ENCODE measurements at places on chromosomes 16 and 17.

GRCh38 chr17:50565402-50566350, 5.2 kb downstream of the CACNA1G start:
- no peak overlapping the region for H3K27ac ChIP-seq
- no peak overlapping the region for H3K4me3 ChIP-seq
- H3K4me1 ChIP-seq = peaks cover 24% of the 10 kb centered on the region
- H3K36me3 ChIP-seq = no peaks in the 10 kb centered on the region
- DNase-seq = no peak

- H3K36me3 ChIP-seq = no peaks in the 10 kb centered on the region
- no peak for DNase-seq
- no peak overlapping the region for H3K27ac ChIP-seq
- H3K4me1 ChIP-seq = no peaks in the 10 kb centered on the region
- no peak overlapping the region for H3K4me3 ChIP-seq
- no peaks in the 10 kb centered on the region for H3K27me3 ChIP-seq
Observed at GRCh38 chr17:37168731-37169353, 206.9 kb upstream of the C17orf78 start.

DNA sequence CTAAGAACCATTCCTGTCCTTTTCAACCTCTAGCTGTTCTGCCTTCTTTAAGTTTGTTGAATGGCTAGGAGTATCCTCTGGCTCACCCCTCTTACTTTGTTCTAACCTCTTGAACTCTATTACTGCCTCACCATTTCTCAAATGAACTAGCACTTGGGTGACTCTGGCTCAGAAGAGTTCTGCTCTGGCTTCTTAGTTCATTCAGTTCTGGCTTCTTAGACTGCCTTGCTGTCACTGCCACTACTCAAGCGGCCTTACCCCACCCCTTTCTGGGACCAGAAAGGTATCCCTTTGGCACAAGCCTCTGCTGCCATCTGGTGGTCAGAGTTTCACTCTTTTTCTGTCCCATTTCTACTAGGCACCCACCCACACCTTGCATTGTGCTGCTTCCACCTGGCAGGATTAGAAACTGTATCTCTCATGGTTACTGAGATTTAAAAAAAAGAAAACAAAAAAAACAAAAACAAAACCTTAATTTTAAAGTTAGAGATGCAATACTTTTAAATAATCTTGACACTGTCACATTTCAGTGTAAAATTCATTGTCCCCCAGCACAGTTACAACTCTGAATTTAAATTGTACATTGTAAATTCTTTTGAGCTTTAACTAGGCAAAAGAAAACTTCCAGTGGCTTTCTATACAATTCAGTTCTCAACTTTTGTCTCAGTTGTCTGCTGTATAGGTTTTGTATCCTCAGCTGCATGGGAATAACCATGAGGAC, 6.9 kb upstream of the ABCA10 start:
- peak overlapping the region; percentile 46 for H3K27ac ChIP-seq
- no peaks in the 10 kb centered on the region for H3K4me1 ChIP-seq
- no peak overlapping the region for H3K4me3 ChIP-seq
- H3K27me3 ChIP-seq = no peaks in the 10 kb centered on the region
- peak; percentile 63 for DNase-seq

DNA sequence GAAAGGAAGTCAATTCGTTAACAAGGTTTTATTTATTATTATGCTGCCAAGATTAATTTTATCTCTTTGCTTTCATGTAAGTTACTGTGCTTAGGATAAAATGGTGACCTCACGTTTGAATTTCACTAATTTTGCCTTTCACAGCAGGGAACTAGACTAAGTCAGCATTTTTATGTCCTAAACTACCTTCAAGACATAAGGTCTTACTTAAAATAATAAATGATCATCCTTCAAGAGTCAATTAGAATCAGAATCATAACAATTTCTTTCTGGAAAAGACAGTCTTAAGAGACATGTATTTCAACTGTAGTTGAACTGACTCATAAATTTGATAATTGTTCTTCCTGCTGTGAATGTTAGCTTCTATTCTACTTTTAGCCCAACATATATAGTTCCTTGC, 893.8 kb downstream of the KCNJ2 start:
- DNase-seq = no peak
- H3K4me1 ChIP-seq = no peaks in the 10 kb centered on the region
- H3K36me3 ChIP-seq = no peaks in the 10 kb centered on the region

DNA sequence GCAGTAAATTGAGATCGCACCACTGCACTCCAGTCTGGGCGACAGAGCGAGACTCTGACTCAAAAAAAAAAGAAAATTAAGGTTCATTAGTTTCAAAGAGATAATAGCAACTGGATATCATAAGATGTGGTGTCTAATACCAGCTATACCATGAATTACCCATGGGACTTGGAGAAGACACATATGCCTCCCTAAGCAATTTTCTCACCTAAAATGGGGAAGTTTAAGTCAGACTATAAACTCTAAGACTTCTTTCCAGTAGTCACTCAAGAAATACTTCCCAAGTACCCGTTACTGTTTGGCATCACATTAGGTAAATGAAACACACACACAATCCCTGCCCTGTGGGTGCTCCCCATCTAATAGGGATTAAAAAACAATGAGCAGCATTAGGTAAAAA, 22.6 kb downstream of the SMURF2 start:
- DNase-seq = no peak
- H3K27me3 ChIP-seq = no peaks in the 10 kb centered on the region
- H3K36me3 ChIP-seq = no peaks in the 10 kb centered on the region
- H3K4me3 ChIP-seq = no peak overlapping the region

DNA sequence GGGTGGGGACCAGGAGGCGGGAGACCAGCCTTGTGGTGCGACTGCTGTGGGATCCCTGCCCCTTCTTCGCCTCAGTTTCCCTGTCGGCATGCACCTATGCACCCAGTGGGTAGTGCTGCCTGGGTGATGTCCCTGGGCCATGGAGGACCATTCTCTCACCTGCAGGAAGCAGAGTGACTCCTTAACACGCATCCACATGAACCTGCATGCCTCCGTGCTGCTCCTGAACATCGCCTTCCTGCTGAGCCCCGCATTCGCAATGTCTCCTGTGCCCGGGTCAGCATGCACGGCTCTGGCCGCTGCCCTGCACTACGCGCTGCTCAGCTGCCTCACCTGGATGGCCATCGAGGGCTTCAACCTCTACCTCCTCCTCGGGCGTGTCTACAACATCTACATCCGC, 25.2 kb downstream of the ADGRG5 start:
- H3K27ac ChIP-seq = no peak overlapping the region
- H3K4me1 ChIP-seq = no peaks in the 10 kb centered on the region
- H3K4me3 ChIP-seq = no peak overlapping the region
- no peak for DNase-seq
- H3K36me3 ChIP-seq = no peaks in the 10 kb centered on the region

DNA sequence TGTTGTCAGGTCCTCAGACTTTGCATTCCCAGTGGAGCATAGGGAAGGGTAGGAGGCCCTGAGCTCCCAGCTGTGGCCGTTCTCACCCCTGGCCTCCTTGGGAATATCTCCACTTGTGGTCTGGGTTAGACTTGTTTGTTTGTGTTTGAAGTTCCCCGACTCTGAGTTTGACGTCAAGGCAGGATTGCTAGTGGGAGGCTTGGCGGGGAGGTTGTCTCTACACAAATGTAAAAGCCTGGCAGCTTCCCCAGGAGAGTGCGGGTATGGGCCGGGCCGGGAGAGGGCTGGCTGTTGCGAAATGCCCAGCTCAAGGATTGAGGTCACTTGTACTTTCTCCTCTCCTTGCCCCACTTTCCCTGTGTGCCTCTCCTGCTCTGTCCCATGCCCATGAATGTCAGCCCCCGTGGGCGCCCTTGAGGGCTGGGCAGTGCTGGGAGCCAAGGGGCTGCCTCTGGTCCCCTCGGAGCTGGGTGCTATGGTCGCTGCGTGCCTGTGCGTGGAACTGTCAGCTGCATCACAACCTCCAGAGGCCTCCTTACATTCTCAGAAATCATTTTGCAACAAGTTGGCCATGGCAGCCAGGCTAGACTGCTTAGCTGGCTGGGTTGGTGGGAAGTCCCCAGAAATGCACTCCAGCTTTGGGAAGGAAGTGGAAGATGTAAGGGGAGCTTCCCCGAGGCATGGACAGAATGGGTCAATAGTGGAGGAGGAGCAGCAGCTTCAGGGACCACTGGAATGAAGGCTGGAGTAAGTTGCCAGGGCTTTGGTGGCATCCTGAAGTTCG, 84.3 kb downstream of the KSR1 start:
- peak overlapping the region; percentile 71 for H3K27ac ChIP-seq
- no peaks in the 10 kb centered on the region for H3K36me3 ChIP-seq
- H3K4me1 ChIP-seq = peaks cover 34% of the 10 kb centered on the region
- H3K4me3 ChIP-seq = no peak overlapping the region
- DNase-seq = peak; percentile 76

- DNase-seq = peak; percentile 75
- peaks cover 3% of the 10 kb centered on the region for H3K27me3 ChIP-seq
- peak overlapping the region; percentile 51 for H3K27ac ChIP-seq
- peak overlapping the region; percentile 83 for H3K4me3 ChIP-seq
Observed at GRCh38 chr17:8745586-8746500, 1.2 kb upstream of the CCDC42 start.

DNA sequence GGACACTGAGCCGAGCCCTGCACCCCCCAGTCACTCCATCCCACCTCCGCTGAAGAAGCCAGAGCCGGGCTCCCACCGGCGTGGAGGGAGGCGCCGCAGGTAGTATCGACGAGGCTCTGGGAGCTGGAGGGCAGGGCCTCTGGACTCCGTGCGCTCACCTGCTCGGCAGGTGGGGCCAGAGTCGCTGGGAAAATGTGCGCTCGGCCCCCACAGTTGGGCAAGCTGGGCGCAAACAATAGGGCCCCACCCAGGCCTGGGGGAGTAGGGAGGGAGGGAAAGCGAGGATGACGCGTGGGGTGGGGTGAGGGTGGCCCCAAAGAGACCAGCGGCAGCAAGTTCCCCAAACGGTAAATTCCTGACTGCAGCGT, 668 bp downstream of the JUP start:
- H3K4me1 ChIP-seq = peaks cover 61% of the 10 kb centered on the region
- H3K36me3 ChIP-seq = no peaks in the 10 kb centered on the region
- peak overlapping the region; percentile 88 for H3K4me3 ChIP-seq
- peak overlapping the region; percentile 97 for H3K27ac ChIP-seq
- DNase-seq = no peak
- H3K27me3 ChIP-seq = no peaks in the 10 kb centered on the region

- DNase-seq = no peak
- H3K27me3 ChIP-seq = no peaks in the 10 kb centered on the region
- no peak overlapping the region for H3K27ac ChIP-seq
- H3K4me1 ChIP-seq = peaks cover 6% of the 10 kb centered on the region
- no peaks in the 10 kb centered on the region for H3K36me3 ChIP-seq
- no peak overlapping the region for H3K4me3 ChIP-seq
Observed at GRCh38 chr16:64397042-64397441, 724.8 kb downstream of the CDH11 start.

- H3K4me3 ChIP-seq = no peak overlapping the region
- no peaks in the 10 kb centered on the region for H3K4me1 ChIP-seq
- H3K36me3 ChIP-seq = no peaks in the 10 kb centered on the region
- peaks cover 4% of the 10 kb centered on the region for H3K27me3 ChIP-seq
- DNase-seq = no peak
Observed at GRCh38 chr16:9072806-9073341, 18.6 kb upstream of the HAPSTR1 start.

DNA sequence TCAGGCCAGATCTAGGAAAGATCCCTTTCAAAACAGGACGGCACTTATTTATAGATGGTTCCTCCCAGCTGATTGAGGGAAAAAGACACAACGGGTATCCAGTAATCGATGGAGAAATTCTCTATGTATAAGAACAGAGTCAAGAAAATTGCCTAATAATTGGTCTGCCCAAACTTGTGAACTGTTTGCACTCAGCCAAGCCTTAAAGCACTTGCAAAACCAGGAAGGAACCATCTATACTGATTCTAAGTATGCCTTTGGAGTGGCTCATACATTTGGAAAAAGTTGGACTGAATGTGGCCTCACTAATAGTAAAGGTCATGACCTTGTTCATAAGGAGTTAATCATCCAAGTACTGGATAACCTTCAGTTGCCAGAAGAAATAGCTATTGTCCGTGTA, 5.9 kb downstream of the HPR start:
- DNase-seq = no peak
- H3K4me1 ChIP-seq = peaks cover 28% of the 10 kb centered on the region
- no peaks in the 10 kb centered on the region for H3K36me3 ChIP-seq
- no peak overlapping the region for H3K4me3 ChIP-seq
- H3K27ac ChIP-seq = no peak overlapping the region

DNA sequence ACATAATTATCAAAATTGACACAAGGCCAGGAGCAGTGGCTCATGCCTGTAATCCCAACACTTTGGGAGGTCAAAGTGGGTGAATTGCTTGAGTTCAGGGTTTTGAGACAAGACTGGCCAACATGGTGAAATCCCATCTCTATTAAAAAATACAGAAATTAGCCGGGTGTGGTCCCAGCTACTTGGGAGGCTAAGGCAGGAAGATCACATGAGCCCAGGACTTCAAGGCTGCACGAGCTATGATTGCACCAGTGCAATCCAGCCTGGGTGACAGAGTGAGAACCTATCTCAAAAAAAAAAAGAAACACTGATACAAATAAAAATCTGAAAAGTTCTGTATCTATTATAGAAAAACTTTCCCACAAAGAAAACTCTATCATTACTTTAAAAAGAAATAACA, 15.5 kb downstream of the MYH10 start:
- H3K27me3 ChIP-seq = no peaks in the 10 kb centered on the region
- H3K4me3 ChIP-seq = no peak overlapping the region
- H3K4me1 ChIP-seq = peaks cover 36% of the 10 kb centered on the region
- no peak overlapping the region for H3K27ac ChIP-seq
- no peaks in the 10 kb centered on the region for H3K36me3 ChIP-seq

GRCh38 chr17:63831505-63831904, 4.0 kb upstream of the FTSJ3 start:
- DNase-seq = no peak
- no peak overlapping the region for H3K27ac ChIP-seq
- H3K36me3 ChIP-seq = peaks cover 76% of the 10 kb centered on the region
- no peak overlapping the region for H3K4me3 ChIP-seq
- H3K4me1 ChIP-seq = peaks cover 49% of the 10 kb centered on the region

GRCh38 chr17:72977771-72978417, 114.6 kb downstream of the SLC39A11 start:
- peak overlapping the region; percentile 52 for H3K27ac ChIP-seq
- no peaks in the 10 kb centered on the region for H3K27me3 ChIP-seq

DNA sequence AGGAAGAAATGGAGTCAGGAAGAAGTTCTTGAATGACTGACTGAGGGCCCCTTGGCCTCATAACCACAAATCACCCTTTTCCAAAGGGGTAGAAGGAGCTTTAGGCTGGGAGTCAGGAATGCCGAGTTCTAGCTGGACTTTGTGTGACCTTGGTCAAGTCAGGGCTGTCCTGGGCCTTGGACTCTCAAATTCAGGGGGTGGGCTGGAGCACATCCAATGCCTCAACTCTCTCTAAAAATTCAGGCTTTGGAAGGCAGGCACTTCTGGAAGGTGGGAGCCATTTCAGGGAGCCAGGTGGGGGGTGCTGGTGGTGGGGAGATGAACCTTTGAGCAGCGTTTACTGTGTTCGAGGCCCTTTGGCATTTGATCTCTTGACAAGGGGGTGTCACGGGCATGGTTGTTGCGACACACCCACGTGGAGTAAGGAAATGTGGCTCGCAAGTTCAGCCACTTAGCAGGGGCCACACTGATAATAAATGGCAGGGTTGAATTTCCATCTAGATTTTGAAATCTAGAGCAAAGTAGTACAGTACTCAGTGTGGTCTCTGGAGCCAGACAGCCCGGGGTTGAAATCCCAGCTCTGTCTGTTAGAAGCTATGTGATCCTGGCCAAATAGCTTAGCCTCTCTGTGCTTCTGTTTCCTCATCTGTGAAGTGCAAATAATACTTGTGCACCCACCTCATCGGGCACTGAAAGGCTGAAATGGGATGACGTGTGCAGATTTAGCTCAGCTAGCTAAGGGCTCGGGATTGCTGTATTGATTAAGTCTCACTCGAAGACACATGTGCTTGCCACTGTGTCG, 47.1 kb upstream of the CIBAR2 start:
- DNase-seq = no peak
- no peaks in the 10 kb centered on the region for H3K36me3 ChIP-seq
- no peaks in the 10 kb centered on the region for H3K27me3 ChIP-seq
- peaks cover 61% of the 10 kb centered on the region for H3K4me1 ChIP-seq
- no peak overlapping the region for H3K27ac ChIP-seq
